Muscle of leg (tissue), 16 donors: ENCODE measurements at places on chromosomes 3 and 15. TPM values are rescaled to one million over a fixed set of nuclear protein-coding genes. Genes with fewer than 3 reads are reported as not detected.

RAP2B gene
- 7.2 TPM for total RNA-seq

DNA sequence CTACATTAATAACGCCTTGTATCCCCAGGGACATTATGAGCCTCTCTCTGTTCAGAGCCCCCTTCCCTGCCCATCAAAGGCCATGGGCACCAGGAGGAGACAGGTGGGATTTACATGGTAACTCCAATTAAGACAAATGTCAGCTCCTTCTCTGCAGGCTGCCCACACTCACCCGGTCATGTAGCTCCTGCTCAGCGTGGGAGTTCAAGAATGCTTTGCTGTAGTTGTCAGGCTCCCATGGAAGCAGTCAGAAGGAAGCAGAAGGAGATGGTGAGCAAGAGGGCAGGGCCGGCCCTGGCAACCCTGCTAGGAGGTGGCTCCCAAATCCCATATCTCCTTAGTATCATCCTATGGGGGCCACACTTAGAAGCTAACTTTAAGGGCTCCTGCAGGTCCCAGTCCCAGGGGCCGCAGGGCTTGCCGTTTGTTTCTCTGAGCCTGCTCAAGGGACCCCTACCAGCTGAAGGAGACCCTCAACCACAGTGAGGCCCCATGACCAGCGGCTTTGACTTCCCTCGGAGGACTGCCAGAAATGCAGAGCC, 218.4 kb upstream of the TLE3 start:
- no peak for DNase-seq

- DNase-seq, result no peak
Observed at GRCh38 chr15:64146885-64147681, 4.4 kb upstream of the SNX22 start.

DNA sequence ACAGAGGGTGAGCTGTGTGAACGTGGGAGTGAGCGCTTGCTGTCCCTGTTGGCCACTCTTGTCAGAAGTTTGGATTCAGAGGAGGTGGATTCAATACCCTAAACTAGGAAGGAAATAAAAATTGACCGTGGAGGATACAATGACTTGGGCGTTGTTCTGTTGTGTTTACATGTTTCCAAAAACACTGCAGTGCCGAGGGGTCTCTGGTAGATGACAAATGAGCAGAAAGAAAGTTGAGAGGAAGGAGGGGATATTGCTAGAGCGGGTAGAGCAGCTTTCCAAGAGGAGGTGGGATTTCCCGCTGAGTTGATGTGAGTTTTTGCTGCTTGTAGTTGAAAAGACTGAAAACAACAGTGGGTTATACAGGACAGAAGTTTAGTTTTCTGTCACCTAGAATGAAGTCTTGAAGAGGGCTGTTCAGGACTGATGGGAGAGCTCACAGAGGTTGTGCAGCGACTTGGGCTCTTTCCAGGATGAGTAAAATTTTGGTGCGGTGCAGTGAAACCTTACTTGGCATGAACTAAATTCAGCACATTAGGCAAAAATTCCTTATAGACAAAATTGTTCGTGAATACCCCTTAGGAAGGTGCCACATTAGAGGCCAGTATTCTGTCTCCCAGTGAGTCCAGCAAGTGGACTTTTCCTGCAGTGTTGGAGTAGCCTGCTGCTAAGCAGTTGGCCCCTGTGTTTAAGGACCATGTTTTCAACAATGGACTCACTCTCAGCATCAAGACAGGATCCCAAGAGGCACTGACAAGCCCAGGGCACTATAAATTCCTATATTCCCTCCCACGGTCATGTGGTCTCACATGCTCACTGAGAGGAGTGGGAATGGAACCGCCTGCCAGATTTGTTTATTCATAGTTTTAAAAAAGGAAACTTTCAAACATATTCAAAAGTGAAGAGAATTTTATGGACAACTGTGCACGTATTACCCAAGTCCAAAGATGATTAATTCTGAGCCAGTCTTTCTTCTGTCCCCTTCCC, 435.0 kb upstream of the C2CD4B start:
- DNase-seq, result peak; percentile 63

DNA sequence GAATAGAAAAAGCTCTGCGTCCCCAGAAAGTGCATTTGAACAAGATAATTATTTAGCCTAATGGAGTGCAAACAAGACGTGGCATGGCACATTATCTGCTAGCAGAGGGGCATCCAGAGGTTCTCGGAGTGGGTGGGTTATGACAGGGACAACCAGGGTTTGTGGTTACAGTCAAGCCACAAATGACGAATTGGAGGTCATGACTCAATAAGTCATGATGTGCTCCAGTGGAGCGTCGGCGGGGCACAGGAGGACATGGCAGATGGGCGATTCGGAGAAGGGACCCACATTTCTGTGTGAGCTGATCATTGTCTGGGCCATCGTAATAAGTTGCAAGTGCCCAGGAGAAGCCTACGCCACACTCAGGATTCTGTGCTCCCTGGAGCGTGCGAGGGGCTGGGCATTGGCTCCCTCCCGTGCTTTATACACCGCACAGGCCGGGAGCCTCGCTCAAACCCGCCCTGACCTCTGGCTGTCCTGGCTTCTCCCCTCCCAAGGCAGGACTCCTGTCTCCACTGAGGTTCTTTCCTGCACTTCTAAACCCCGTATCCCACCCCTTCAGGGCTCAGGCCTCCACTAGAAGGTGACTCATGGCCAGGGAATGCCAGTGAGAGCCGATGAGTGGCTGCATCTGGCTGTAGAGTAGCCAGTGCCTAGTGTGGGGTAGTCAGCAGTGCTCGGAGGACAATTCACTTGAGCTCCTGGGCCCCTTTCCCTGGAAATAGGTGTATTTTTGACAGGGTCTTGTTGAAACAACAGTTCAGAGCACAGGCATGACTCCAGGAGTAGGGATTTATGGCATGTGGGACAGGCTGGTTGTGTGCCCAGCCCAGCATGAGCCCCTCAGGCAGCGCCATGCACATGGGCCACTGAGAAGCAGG, 67.4 kb downstream of the GRIP2 start:
- no peak for DNase-seq

DNA sequence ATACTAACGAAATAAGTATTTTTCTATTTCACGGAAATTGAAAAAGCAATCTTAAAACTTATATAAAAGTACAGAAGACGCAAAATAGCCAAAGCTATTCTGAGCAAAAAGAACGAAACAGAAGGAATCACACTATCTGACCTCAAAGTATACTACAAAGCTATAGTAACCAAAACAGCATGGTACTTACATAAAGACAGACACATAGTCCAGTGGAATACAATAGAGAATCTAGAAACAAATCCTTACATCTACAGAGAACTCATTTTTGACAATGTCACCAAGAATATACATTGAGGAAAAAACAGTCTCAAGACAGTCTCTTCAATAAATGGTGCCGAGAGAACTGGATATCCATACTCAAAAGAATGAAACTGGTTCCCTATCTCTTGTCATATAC, 246.0 kb downstream of the ISL2 start:
- no peak for DNase-seq

DNA sequence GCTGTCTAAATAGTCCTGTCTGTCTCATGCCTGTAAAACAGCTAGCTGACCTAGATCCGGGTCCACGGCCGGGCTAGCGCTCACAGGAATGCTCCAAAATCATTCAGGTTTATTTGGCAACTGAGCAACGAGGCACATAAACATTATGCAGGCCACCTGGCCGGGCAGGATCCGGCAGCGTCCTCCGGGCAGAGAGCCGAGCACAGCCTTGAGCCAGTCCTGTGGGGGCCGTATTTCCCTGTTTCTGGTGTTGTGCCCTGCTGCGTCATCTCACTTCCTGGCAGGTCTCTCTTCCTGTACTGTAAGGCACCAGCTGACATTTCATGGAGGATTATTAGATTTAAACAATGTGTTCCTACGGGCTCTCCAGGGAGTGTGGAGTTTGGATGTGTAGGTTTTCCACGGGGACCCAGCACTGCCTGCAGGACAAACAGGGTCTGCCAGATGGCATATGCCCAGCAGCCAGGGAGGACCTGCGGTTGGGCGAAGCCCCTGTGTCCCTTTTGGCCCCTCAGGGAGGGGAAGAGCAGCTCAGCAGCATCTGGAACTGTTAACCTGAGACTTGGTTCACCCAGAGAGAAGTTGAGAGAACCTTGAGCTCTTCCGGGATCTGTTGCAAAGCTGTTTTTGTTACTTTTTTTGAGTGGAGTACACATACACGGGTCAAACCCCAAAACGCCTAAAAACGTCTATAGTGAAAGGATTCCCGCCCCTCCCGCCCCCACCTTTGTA, 16.6 kb upstream of the LRRK1 start:
- DNase-seq, result peak; percentile 96

DNA sequence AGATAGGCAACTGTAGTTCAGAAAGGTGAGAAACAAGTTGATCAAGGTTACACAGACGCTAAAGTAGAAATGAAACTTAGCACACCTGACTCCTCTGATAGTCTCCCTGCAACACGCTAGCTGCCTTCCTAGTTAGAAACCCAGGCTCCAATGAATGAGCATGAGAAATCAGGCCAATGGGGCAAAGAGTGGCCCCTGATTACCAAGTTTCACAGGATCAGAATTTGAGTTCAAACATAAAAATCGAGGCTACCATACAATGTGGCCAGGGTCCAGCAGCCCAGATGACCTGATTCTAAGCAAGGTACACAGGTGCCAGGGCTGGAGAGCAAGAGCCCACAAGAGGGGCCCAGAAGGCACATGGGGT, 7.7 kb downstream of the PLD1 start:
- no peak for DNase-seq

DNA sequence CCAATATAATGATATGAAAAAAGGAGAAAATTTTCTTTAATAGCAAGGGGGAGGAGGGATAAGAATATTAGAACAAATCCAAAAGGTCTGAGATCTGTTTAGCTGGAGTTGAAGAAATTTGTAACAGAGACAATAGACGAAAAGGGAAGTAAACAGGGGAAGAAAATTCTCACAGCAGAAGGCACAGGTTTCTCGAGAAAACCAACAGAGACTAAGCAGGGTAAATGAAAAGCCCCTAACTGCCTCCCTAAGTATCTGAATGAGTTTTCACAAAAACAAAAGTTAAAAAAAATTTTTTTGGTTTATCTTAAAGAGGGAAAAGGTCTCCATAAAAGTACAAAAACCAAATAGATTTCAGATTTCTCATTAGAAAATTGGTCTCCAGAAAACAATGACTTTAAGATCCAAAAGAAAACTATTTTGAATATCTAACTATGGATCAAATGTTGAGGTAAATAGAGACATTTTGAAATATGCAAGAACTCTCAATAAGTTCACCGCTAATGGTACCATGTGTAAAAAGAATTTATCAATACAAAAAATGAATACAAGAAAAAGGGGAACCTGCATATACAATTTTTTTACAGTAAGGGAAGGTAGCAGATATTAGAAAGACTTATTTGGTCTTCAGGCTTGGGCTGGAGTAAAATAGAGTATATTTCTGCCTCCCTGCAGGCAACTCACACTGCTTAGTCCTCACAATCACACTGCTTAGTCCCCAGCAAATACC, 23.9 kb upstream of the NEK10 start:
- no peak for DNase-seq

DNA sequence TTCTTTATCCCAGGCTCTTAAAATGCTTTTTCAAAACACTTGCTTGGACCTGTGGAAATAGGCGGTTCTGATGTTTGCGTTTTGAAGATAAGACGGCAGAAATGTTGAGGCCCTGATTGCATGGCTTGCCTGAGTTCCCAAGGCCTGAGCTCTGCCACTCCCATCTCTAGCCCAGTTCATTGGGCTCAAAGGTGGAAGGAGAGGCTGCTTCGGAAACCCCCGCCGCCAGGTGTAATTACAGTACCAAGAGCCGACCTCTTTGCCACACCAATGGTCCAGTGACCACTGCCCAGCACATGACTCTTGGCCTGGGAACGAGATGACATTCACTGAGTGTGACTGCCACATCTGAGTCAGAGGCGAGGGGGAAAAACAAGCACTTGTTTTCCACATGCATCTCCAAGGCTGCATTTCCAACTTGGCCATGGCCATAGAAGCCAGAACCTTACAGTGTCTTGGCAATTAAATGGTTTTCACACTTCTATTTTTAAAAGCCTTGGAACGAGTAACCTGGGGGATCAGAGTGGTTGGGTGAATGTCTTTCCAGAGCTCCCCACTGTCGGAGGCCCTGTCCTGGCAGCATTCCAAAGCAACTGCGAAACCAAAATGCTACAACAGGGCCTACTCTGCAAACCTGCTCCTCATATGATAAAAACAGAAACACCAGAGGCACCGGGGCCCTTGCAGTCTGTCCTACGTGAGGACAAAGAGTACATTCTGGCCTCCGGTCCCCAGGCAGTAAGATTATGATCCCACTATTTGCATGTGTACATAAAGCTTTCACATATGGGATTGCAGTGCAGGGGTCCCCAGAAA, 63.8 kb upstream of the CGNL1 start:
- DNase-seq, result peak; percentile 89

DNA sequence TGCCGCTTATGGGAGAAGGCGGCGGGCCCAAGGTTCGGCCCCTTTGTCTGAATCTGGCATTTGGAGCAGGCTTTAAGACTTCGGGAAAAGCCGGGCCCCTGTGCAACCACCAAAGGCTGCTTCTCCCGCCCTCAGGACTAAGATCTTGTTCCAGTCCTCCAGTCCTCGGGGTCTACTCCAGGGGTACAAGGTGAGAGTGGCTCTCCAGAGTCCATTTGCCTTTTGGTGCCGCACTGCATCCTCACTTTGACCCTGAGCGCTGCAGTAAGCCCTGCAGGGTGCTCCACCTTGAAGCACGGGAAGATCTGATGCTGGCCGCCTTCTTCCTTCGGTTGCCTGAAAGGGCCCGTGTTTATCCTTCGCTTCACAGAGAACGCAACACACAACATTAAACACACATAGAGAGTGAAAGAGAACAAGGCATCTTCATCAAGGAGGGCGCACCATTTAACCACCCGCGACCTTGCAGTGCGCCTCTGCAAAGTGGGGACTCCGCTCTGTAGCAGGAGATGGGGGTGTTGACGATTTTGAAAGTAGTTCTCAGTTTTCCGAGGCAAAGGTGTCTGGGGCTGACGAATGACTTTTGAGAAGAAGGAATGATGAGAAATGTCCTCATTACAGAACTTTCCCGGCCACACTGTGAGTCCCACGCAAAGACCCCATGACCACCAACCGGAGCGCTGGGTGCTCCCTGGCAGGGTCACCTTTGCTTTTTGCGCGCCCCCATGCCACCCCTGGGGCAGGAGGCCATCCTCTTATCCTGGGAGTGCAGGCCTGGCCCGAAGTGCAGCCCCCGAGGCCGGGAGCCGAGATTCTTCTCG, 1.0 kb downstream of the PIGZ start:
- DNase-seq, result no peak

- DNase-seq, result peak; percentile 39
Observed at GRCh38 chr3:13308380-13308801, 111.7 kb downstream of the NUP210 start.

DNA sequence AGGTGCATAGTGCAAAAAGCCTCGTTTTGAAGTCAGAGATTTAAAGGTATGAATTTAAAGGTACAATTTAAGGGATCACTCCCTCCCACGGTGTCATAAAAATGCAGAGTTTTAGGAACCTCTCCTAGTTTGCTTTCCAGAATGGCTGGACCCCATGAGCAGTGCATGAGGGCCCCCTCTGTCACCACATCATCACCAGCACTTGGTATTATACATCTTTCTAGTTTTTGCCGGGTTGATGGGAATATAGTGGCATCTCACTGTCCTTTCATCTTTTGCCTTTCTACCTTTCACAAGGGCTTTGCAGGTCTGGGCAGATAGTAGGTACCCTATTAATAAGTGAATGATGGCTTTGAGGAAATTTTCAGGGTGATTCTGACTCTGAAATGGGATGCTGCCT, 103.6 kb upstream of the AGBL1 start:
- DNase-seq, result no peak

- DNase-seq, result no peak
Observed at GRCh38 chr15:94460624-94461023, 229.3 kb downstream of the MCTP2 start.
